ENCODE measurements at places on chromosomes 16 and 17.

DNA sequence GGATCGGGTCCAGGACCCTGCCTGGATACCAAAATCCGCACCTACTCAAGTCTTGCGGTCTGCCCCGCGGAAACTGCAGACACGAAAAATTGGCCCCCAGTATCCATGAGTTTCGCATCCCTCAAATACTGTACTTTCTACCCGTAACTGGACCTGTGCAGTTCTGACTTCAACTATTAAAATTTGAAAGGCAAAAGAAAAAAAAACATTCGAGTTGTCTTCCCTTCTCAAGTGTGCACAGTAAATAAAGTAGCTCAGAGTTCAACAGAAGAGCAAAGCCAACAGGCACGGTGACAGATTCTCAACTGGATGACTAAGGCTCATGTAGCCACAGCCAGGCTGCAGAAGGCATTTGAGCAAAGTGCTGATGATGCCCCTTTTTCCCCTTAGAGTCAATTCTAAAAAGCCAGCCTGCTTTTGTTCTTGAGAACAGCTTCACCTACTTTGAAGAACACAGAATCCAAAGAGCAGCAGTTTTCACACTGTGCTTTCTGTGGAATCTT, 32.5 kb downstream of the MARF1 start:
- no peak for DNase-seq

- peak; percentile 26 for DNase-seq
Measured at GRCh38 chr16:79093554-79093967, 507.0 kb downstream of the MAF start.

DNA sequence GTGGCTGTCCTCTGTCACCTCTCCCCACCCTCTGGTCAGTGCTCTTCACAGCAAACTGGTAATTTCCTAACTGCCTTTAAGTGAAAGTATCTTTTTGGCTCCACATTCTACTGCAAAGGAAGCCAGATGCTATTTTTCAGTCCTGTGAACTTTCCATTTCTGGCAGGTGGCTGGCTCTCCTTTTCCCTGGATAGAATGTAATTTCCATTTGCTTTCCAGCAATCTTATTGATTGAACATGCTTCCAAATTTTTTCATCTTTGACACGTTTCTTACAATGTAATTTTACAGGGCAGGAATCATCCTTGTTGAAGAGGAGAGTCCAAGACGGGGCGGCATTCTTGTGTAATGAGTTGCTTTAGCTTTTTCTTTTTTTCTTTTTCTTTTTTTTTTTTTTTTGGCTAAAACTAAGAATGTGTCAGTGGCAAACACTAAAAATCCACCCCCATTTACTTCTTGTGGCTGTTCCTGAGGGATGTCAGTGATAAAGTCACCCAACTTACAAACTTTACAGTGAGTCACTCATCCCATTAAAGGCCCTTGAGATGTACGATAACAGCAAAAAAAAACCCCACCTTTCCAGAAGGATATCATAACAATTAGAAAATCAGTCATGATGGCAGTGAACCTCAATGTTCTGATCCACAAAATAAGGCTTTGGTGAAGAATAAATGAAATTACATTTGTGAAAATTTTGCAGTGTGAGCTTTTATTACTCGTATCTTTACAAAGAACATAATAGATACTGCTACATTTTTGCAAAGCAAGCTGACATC, 29.4 kb upstream of the PRKCA start:
- no peak for DNase-seq

DNA sequence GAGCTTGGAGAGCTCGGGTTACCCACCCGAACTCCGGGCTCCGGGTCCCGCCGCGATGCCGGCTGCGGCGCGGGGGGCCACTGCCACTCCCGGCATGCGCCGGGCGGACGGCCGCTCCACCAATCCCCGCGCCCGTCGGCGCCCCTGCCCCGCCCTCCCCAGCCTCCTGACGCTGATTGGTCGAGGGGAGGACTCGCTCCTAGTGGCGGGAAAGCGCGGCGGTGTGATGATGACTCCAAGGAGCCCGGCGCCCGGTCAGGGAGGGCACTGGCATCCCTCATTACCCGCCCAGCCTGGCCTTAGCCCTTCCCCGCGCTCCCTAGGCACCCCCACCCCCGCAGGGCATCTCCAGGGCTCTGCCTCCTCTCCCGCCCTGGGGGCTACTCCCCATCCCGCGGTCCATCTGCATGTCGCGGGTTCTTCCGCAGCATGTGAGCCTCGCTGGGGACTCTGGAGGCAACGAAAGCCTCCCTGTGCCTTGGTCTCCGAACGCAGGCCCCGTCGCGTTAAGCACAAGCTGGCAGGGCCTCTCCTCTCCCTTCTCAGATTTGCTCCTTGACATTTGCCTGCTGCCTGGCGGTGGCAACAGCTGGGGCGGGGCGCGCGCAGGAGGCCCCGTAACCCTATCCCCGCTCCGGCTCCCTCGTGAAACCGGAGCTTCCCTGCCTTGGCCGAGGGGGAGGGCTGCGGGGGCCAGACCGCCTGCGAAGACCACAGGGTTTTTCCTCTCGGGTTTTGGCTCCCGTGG, 1.7 kb downstream of the ATP2A1 start:
- peak; percentile 92 for DNase-seq

DNA sequence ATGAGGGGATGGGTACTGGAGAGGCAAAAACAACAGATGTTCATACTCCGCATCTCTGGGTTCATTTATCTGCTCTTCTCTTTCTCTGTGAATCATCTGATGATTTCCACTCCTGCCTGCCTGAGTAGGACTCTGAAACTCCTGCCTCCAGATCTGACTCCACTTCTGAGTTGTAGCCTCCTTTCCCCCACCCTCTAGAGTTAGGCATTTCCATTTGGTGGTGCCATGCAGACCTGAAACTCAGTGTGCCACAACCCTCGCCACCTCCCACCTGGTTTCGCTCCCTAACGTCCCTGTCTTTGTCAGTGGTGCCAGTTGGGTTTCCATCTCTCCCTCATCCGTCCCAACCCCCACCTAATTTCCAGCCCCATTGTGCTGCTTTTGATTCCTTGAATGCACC, 126.2 kb downstream of the PRKCB start:
- peak; percentile 42 for DNase-seq

GRCh38 chr17:10785295-10785694, 18.6 kb downstream of the TMEM238L start:
- no peak for DNase-seq

DNA sequence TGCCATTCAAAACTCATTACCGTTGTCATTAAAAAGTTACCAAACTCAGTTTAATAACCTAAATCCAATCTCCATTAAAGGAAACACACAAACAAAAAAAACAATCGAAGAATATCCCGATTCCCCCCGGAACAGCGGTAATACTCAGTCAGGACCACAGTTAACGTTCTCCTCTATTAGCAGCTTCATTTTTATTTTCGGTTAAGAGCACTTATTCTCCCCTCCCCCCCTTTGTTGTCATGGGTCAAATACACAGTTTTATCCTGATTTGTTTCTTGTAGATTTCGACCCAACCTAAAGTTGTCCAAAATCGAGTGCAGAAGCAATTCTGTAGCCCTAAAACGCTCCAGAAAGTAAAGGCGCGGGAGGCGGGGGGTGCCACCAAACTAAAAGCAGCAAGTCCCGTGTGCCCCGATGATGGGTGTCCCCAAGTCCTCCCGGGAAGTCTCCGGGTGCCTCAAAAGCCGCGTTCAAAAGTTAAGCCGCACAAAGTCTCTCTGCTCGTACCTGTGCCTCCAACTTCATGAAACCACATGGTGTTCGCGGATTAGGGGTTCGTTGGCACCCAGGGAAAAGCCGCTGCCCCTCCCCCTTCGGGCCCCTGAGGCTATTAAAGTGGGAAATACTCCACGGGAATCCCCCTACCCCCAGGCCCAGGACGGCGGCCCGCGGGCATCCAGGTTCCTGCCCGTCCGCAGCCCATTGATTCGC, 996 bp downstream of the SUMO2 start:
- DNase-seq, result peak; percentile 25
